ENCODE measurements at places on chromosomes 1 and 21.

- no peak for DNase-seq
Observed at GRCh38 chr1:232344791-232345399, 285.0 kb downstream of the SIPA1L2 start.

DNA sequence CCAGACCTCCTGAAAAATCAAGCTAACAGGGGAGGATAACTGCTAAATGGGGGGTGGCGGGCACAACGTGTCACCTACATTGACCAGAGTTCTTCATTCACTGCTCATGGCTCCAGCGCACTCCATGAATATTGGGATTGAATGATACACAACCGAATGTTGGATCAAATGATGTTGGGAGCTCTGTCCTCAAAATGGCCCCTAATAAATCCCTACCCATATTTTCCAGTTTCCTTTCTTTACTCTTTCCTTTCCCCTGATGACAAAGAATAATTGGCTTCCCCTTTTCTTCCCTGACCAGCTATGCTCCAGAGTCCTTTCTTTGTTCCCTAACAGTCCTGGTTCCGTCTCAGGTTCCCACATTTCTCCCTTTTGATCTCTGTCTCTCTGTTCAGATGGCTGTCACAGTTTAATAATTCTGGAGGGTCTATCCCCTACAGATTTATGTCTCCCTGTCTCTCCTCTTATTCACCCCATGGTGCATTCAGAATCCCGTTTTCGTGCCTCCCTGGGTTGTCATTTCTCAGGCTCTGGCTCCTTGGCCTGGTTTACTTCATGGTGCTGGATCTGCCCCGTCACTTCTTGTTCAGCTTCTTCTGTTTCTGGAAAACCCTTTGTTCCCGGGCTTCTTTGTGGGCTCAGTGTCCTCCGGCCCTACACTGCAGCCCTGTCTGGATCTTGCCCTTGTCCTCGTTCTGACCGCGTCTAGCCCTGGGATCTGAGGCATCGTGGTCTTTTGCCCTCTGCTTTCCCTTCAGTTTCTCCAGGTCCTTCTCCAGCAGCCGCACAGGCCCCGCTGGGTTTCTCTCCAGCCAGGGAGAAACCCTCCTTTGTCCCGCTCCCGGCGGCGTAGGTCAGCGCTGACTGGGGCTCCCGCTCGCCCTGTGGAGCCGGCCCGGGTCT, 78.3 kb downstream of the NDUFS5 start:
- DNase-seq = no peak

- no peak for DNase-seq
Observed at GRCh38 chr1:119865627-119866026, 30.7 kb downstream of the ADAM30 start.

GRCh38 chr1:66332548-66332901, 201.4 kb upstream of the SGIP1 start:
- no peak for DNase-seq

DNA sequence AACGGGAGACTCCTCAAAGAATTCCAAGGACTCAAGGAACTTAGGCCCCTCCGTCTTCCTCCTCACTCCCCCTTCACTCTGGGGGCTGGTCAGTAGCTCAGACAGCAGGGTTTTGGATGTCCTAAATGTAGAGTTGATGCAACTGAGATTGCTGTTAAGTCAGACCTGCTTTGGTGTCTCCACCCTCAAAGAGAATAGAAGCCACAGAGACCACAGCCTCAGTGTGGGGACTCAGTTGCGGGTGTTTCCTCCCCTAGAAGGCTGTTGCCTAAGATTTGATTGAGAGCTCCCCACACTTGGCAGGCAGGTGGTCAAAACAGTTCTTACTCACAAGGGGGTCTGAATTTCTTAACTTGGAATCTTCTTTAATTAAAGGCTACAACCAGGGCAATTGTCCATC, 7.6 kb downstream of the MAN1C1 start:
- DNase-seq = peak; percentile 68

GRCh38 chr1:209590405-209590804, 6.9 kb downstream of the CAMK1G start:
- DNase-seq = no peak

DNA sequence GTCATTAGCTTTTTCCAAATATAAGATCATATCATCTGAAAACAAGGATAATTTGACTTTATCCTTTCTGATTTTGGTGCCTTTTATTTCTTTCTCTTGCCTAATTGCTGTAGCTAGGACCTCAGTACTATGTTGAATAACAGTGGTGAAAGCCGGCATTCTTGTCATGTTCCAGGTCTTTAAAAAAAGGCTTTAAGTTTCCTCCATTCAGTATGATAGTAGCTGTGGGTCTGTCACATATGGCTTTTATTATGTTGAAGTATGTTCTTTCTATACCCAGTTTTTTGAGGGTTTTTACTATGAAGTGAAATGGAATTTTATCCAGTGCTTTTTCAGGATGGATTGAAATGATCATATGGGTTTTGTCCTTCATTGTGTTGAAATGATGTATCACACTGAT, 115.8 kb downstream of the DUSP10 start:
- DNase-seq = no peak

DNA sequence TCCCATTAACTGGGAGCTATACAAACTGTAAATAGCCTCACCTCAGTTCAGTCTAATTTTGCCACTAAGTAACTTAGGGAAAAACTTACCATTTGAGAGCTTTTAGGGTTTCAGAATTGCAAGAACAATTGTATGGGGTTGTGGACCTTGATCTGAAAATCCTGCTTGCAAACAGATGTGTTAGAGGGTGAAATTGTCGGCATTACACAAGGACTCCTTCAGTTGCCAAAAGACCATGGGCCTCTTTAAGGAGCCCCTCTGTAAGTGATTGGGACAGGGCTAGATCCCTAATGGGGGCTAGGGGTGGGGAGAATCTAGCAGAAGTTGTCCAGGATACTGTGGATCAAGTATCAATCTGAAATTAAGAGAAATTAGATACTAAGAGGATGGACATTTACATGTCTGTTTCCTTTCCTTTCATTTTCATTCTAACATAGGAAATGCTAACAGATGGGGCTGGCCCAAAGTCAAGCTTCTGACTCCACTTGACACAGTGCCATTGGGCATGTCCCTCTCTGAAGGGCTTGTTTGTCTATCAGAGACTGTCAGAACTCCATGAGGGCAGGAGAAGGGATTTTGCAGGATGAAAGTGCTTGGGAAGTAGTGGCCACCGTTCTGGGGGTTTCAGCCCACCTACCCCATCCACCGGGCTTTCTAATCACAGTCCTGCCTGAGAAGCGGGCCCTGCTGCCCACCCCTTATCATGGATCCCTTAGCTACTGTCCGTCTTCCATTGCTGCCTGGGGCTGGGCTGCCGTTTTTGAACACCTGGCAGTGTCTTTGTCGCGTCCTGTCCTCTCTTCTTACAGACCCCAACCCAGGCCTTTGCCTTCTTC, 54.7 kb downstream of the STUM start:
- no peak for DNase-seq

GRCh38 chr1:169049258-169049938, 57.1 kb upstream of the ATP1B1 start:
- no peak for DNase-seq

- no peak for DNase-seq
Observed at GRCh38 chr1:114638910-114639309, 30.9 kb downstream of the DENND2C start.

- DNase-seq = no peak
Observed at GRCh38 chr21:44742418-44743153, 31.2 kb upstream of the TSPEAR start.

DNA sequence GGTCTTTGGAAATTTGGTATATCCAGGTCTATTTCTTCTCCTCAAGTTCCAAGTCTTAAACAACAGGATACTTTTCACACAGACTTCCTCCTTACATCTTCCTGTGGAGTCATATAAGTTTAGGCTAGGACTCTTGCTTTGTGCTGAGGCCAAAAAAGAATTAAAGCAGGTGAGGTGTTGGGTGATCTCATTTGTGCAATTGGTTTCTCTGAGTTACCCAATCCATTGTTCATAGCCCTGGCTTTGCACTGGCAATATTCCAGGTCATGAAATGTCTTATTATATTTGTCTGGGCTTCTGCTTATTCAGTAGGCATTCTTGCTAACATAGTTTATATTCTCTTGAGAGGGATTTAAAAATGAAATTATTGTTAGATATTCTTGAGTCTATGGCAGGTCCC, 14.1 kb upstream of the KIAA0040 start:
- no peak for DNase-seq

GRCh38 chr1:150256554-150257341, 826 bp upstream of the CA14 start:
- DNase-seq = no peak

GRCh38 chr1:168297019-168297730, 16.5 kb downstream of the TBX19 start:
- DNase-seq = no peak

- DNase-seq = no peak
Observed at GRCh38 chr21:39048064-39048463, 135.2 kb downstream of the PSMG1 start.

GRCh38 chr1:87046951-87047350, 132.5 kb downstream of the HS2ST1 start:
- no peak for DNase-seq

DNA sequence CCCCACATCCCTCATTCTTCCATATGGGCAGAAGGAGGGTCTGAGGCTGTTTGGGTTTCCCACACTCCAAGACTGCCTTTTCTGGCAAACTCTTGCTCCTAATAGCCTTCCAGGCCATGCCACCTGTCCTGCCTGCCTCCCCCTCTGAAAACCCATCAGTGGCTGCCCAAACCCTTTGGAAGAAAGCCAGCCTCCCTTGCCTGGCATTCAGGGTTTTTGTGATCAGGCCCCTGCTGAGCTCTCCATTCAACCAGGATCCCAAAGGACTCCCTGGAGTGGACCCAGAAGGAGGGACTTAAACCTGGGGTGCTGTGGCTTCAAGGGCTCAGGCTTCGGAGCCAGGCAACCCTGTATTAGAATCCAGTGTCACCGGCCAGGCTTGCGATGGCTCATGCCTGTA, 4.2 kb upstream of the GUCA2A start:
- no peak for DNase-seq

- no peak for DNase-seq
Observed at GRCh38 chr1:53187401-53187800, 9.2 kb upstream of the CPT2 start.

DNA sequence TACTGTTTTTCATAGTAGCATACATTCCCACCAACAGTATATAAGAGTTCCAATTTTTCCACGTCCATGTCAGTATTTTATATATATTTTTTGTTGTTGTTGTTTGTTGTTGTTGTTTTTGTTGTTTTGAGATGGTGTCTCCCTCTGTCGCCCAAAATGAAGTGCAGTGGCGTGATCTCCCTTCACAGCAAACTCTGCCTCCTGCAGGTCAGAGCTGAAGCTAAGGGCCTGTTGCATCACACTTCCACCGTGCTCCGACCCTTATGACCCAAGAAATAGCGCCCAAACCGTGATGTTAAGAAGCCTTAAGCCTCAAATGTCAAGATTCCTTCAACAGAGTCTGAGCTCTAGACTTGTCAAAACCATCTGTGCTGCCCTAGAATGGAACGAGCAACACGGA, 2032.3 kb downstream of the MRPL39 start:
- no peak for DNase-seq

DNA sequence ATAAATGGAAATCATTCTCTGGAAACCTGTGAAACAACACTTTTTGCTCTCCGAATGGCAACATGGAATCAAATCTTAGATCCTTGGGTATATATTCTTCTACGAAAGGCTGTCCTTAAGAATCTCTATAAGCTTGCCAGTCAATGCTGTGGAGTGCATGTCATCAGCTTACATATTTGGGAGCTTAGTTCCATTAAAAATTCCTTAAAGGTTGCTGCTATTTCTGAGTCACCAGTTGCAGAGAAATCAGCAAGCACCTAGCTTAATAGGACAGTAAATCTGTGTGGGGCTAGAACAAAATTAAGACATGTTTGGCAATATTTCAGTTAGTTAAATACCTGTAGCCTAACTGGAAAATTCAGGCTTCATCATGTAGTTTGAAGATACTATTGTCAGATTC, 45.7 kb downstream of the PTGFR start:
- DNase-seq = no peak

- DNase-seq = no peak
Observed at GRCh38 chr1:102107441-102107840, 110.7 kb upstream of the OLFM3 start.

DNA sequence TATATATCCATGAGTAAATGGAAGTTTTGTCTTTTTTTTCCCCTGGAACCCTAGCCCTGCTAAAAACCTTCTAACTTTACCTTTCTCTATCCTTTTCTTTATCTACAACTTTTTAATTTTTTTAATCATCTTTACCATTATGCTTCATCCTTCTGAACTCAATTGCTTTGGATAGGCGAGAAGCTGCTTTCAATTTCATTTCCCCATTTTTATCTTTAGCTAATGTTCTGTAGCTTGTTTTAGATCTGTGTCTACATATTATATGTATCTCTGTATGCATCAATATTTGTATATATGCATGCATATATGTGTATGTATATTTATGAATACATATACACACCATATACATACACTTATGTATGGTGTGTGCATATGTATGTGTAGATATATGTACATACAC, 57.4 kb downstream of the PTPRC start:
- DNase-seq = no peak

- no peak for DNase-seq
Observed at GRCh38 chr21:44471996-44472395, 16.7 kb downstream of the LRRC3 start.

GRCh38 chr1:151992303-151993083, 1.2 kb downstream of the S100A10 start:
- peak; percentile 42 for DNase-seq

DNA sequence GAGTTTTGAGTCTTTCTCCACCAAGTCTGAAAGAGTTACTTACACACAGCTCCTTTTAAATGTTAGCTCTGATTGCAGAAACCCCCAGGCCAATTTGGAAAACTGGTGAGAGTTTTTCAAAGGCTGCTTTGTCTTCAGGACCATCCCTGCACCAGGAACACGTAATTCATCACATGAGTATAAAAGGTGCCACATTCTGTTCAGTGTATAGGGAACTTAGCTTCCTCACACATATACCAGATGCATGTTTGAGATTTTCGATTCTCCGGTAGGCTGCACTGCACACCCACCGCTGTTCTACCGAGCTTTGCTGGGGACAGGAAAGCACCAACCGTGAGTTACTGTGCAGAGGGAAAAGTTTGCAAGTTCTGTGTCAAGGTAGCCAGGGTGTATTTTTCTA, 28.3 kb upstream of the KCNK2 start:
- no peak for DNase-seq

DNA sequence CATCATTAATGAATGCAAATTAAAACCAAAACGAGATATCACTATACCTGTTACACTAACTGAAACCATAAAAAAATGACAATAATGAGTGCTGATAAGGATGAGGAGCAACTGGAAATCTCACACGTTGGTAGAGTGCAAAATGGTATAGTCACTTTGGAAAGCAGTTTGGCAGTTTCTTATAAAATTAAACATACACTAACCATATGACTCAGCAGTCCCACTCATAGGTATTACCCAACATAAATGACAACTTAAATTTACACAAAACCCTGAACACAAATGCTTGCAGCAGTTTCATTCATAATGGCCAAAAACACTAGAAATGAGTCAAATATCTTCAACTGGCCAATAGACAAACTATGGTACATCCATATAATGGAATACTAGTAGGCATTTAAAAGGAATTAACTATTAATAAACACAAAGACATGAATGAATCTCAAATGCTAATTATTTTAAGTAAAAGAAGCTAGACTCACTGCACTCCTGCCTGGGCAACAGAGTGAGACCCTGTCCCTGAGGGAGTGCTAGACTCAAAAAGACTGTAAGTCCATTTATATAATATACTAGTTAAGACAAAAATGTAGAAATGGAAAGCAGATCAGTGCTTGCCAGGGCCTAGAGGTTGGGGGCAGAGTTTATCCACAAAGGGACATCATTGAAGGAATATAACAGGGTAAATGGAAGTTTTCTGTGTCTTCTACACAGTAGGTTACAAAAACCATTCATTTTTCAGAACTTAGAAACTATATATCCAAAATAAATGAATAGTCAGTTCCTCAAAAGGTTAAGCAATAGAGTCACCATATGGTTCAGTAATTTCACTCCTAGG, 77.4 kb downstream of the EIF4G3 start:
- no peak for DNase-seq

Data from activated CD4-positive, alpha-beta memory T cell treated with anti-CD3 and anti-CD28 coated beads, Interleukin-2, amount 10 ng/mL, durations not matched to agents 7 days and 5 days (primary cell).